ENCODE measurements at places on chromosomes 11 and 22.

- DNase-seq: no peak
These were observed 103.5 kb downstream of the MICAL2 start for GRCh38 chr11:12213883-12214282.

DNA sequence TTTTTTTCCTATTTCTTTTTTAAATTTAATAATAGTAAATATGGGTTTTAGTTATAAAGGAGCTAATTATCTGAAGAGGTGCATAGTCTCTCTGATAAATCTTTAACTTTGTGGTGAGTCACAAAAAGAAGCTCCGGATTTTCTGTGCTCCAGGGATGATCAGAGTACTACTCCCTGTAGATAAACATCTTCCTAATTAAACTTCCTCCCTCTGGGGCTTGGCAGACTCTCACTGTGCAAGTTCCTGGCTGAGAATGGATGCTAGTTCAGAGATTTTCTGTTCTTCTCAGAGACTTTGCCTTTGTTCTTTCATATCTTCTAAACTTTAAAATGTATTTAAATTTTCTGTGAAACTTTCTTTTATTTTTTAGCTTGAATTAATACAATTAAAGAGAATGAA, at the start of gene OR10G7:
OR10G7 (minus strand) TSS at position 72 of the 400 bp plus-strand sequence. CDS start 2,324 bp downstream, outside the sequence.
- no peak for DNase-seq

DNA sequence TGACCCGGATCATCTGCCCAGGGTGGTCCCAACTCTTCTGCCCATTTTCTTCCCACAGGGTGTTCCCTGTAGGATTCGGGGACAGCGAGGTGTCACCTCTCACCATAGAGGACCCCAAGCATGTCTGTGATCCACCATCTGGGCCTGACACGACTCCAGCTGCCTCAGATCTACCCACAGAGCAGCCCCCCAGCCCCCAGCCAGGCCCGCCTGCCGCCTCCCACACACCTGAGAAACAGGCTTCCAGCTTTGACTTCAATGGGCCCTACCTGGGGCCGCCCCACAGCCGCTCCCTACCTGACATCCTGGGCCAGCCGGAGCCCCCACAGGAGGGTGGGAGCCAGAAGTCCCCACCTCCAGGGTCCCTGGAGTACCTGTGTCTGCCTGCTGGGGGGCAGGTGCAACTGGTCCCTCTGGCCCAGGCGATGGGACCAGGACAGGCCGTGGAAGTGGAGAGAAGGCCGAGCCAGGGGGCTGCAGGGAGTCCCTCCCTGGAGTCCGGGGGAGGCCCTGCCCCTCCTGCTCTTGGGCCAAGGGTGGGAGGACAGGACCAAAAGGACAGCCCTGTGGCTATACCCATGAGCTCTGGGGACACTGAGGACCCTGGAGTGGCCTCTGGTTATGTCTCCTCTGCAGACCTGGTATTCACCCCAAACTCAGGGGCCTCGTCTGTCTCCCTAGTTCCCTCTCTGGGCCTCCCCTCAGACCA, 24.0 kb downstream of the CSF2RB start:
- no peak for DNase-seq

- no peak for DNase-seq
These were observed 270.5 kb upstream of the CHORDC1 start for GRCh38 chr11:90493379-90493778.

GRCh38 chr11:29482510-29482909, 534.3 kb downstream of the KCNA4 start:
- no peak for DNase-seq

GRCh38 chr22:46378426-46379065, 43.0 kb downstream of the TRMU start:
- DNase-seq: no peak
